ENCODE measurements at places on chromosomes 1 and 21.

GRCh38 chr1:71364236-71364635, 283.4 kb upstream of the ZRANB2 start:
- no peak for DNase-seq

DNA sequence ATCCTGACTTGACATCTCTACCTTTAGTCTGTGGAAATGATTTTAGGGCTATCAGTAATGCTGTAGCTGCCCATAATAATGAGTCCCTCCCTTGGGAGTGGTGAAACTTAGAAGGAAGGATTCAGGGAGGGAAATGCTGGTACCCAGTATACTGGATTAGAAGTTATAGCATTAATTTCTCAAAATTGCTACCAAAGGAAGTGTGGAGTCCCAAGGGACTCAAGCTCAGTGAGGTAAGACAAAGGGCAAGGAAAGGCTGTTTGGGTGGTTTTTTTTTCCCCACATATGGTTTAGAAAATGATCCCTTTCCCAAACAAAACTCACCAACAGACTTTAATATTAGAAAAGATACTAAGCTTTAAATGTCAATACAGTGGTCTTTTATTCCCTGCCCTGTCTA, 99.9 kb downstream of the CD247 start:
- no peak for DNase-seq

- no peak for DNase-seq
Observed at GRCh38 chr1:4324525-4324924, 329.9 kb upstream of the AJAP1 start.

DNA sequence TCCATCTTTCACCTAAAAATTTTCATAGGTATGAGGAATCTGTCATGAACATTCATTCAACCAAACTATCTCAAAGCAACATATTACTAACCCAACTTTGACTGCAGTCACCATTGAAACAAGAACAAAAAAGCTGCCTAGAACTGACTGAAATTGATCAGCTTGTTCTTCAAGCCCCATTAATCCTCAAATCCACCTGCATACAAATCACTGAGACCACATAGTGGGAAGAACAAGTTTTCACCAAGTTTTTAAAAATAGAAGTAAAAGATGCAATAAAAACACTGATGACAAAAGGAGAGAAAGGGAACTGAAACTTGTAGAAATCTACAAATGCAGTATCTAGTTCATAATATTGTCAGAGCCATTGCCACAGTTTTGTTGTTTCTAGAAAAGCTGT, 6.1 kb downstream of the SORT1 start:
- peak; percentile 38 for DNase-seq

DNA sequence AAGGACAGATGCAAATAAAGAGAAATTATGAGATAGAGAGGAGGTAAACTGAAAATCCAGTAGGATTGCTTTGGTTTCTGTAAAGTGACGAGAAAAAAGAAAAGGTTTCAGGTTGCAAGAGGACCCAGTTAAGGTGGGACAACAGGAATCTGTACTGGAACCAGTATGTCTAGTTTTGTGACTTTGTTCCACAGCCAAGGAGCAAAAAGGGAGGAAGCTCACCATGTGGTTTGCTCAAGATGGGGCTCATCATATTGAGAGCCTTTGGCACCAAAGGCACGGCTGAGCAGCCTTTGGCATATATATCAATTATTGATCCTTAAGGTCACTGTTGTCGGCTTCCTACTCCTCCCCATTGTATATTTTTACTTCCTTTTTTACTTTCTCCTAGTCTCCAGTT, 1.8 kb upstream of the ZDHHC18 start:
- no peak for DNase-seq

DNA sequence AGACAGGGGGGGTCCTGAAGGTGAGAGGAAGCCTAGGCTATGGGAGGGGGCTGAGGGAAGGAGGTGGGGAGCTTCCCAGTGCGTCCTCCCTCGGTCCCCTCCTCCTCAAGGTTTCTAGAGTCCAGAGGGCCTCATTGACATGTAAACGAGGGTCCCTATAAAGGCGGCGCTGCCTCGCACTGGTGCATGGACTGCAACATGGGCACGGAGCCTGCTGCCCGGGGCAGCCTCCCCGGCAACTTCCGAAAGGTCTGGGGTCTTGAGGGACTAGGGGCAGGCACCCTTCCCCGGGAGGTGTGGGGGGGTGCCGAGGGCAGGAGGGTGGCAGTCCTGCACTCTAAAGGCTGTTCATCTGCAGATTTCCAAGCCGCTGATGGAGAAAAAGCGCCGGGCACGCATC, at the start of gene HES3:
HES3 (plus strand) TSS at position 187 of the 400 bp plus-strand sequence; CDS start at position 374, 187 bp downstream.
- no peak for DNase-seq

GRCh38 chr1:206713910-206714312, 29.2 kb downstream of the MAPKAPK2 start:
- DNase-seq = no peak

DNA sequence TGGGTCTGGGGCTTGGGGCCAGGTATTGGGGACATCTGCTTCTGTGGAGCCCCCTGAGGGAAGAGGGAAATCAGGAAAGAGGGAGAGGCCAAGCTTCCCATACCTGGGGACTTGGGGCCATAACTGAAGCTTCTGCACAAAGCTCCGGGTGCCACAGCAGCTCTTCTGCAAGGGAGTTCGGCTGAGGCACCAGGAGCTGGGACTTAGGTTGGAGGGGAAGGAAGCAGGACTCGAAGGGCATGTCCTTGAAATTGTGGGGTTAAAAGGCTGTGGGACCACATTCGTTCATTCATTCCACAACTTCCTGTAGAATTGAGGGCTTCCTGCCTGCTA, 1.7 kb upstream of the EPS8L3 start:
- DNase-seq = no peak

GRCh38 chr1:53502641-53503432, 43.6 kb downstream of the DMRTB1 start:
- no peak for DNase-seq

- DNase-seq = no peak
Observed at GRCh38 chr1:32891241-32891570, 4.9 kb downstream of the HPCA start.

DNA sequence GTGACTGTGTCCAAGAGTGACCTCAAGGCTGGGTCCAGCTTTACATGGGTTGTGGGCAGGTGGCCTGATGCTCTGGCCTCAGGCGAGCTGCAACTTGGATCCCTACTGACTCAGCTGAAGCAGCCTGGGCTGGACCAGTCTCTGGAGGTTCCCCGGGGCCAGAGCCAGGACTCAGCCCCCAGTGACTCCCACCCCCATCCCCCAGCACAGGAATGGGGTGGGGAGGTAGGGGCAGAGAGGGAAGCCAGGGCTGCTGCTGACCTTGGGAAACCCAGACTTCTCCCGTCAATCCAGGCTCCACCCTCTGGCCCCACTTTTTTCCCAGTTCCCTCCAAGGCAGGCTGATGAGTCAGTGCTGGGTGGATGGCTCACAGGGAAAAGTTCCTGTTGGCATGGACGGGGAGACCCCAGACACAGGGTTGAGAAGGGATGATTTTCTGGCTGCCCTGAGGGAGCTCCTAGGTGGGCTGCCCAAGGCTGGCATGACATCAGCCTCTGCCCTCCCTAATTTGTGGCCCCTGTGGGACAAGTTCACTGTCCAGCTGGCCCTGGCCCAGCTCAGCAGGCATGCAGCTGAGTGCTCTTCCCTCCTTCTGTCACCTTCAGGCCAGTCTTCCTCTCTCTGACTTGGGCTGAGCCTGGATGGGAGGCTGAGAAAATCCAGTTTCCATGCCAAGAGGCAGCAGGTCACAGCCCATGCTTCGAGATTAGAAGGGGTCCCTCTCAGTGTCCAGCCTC, 2.2 kb downstream of the ZC3H12A start:
- DNase-seq = peak; percentile 24

- DNase-seq = no peak
Observed at GRCh38 chr1:183583466-183583865, 6.8 kb downstream of the NCF2 start.

DNA sequence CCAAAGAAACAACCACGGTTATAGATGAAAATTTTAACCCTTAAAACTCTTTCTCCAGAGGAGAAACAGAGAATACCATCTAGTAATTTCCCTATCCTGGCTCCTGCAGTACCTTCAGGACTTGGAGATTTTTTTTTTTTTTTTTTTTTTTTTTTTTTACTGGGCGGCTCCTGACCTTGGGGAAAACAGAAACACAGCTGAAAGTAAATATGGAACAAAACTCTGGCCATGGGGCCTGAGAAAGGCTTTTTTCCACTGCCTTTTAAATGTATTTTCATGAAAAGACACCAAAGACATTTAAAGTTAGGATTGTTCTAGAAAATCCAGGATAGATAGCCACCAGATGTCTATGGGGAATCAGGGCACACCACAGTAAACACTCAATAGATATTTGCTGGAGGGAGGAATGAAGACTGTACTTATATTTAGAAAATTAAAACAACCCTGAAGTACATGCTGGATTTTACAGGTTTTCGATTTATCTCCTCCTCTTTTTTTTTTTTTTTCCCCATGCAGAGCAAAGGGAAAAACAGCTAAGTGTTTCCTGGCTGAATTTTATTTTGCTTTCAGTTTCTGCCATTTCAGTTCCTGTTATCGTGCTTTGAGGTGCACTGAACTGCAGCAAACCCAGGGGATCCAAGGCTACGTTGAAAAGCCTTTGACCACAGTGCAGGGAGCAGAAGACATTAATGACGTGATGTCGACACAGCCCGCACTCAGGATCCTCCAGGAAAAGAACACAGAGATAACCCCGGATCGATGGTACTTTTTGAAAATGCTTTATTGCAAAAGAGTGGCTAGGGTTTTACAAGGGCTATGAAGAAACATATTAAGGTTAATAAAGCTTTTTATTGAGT, 35.7 kb upstream of the CNN3 start:
- DNase-seq = peak; percentile 17

GRCh38 chr1:67439277-67440029, 9.3 kb upstream of the SERBP1 start:
- DNase-seq = no peak

DNA sequence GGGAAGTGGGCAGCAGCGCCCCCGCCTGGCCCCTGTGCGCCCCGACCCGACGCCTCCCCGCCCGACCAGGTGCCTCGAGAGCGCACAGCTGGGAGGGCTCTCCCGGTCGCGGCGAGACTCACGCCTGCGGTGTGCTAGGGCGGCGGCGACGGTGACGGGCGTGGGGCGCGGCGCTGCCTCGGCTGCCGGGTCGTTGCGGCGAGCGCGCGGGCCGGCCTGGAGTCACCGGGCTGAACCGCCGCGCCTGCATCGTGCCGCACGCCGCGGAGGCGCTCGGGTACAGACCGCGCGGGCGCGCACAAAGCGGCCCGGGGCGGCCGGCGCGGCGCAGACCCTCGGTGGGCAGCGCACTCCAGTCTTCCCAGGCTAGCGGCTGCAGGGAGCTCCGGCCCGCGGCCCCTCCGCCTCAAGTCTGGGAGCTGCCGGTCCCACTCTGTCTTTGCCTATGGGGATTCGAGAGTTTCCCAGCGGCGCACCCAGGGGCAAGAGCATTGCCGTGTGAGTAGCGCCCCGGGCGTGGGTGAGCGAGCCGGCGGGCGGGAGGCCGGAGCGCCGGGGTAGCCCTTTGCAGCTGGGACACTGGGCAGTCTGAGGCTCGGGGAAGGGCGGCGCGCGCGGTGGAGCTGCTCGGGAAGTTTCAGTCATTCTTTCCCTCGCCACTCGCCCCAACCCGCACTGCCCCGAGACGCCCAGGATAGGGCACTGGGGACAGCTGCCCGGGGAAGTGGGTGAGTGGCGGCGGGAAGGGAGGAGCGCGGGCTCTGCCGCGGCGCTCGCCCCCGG, at the start of gene SLC35F3:
SLC35F3 (plus strand) TSS at position 44 of the 783 bp plus-strand sequence.
- DNase-seq = no peak

DNA sequence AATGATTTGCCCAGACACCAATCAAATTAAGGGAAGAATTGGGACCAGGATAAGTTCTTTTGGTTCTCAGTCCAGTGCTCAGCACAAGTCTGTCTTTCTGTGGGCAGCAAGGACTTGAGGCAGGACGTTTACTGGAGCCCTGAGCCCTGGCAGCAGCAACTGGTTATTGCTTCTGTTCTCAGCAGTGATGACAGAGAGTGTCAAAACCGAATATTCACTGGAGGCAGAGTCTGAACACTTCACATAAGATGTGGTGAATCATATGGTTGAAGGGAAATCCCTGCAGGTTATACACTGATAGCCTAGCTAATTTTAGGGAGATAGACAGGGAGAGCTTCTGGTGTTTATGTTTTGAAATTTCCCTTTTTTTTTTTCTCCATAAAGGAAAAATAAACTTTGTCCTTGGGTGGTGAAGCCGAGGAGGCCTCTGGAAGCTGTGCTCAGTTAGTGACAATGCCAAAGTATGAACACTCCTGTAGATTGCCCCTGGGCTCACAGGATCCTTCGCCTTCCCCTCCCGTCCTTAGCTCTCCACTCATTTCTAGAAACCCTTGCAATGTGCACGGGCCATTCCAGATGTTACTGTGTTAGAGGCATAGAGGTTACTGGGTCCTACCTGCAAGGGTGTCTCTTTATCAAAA, 26.3 kb upstream of the TSPAN2 start:
- no peak for DNase-seq

- DNase-seq = no peak
Observed at GRCh38 chr1:239802275-239802674, 289.4 kb upstream of the FMN2 start.

DNA sequence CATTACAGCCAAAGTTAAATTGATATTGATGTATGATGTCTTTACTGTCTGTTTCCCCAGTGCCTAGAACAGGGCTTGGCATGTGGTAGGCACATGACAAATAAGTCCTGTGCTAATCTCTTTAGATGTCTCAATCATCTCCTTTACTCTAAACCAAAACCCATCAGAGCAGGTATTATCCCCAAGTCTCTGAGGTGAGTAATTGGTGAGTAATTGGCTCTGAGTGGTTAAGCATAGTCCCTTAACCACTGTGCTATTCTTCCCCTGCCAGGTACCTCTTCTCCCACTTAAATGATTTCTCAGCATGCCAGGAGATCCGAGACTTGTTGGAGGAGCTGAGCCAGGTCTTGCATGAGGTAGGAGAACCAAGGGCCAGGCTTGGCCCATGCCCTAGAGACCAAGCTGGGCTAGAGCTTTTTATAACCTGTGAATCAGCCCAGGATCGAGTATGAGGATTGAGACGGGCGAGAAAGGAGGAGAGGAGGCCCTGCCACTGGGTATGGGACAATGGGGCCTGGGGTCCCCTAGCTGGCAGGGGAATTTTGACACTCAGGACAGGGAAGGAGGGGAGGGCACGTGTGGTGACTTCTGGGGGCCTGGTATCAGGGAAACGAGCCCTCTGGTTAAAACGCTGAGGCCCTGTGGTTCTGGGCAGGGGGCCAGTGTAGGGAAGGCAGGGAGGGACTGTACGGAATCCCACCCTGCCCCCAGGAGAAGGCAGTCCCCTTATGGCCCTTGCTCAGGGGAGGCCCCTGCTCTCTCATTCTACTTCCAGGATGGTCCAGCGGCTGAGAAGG, 4.5 kb downstream of the CNKSR1 start:
- no peak for DNase-seq

- no peak for DNase-seq
Observed at GRCh38 chr1:245363461-245364200, 208.8 kb downstream of the KIF26B start.

- no peak for DNase-seq
Observed at GRCh38 chr1:50917138-50918137, 42.6 kb downstream of the FAF1 start.
